ENCODE measurements at places on chromosomes 1 and 21. TPM values are rescaled to one million over a fixed set of nuclear protein-coding genes. Genes with fewer than 3 reads are reported as not detected.

DNA sequence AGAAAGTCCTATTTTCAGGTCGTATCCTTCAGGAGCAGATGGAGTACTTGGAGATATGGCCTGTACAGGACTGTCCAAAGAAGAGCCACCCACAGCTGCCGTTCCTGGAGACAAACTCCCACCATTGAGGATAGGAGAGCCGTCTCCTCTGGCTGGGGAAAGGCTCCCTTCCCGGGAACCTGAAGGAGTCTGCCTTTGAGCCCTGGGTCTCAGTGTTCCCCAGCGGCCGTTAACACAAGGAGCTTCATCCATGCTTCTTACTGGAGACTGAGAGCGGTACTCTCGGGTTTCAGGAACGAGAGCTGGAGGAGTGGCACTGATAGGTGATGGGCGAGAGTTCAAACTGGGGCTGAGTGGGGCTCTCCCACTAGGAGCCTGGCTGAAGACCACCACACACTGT lies 14.4 kb upstream of the CPLANE2 start:
- no peak overlapping the region for H3K4me3 ChIP-seq
- H3K27me3 ChIP-seq: no peaks in the 10 kb centered on the region
- peaks cover 19% of the 10 kb centered on the region for H3K4me1 ChIP-seq

- no peak overlapping the region for H3K4me3 ChIP-seq
- H3K27me3 ChIP-seq: no peaks in the 10 kb centered on the region
- no peak overlapping the region for H3K27ac ChIP-seq
- no peak for DNase-seq
- H3K36me3 ChIP-seq: no peaks in the 10 kb centered on the region
Observed at GRCh38 chr1:227540170-227541098, 22.9 kb upstream of the ZNF678 start.

DNA sequence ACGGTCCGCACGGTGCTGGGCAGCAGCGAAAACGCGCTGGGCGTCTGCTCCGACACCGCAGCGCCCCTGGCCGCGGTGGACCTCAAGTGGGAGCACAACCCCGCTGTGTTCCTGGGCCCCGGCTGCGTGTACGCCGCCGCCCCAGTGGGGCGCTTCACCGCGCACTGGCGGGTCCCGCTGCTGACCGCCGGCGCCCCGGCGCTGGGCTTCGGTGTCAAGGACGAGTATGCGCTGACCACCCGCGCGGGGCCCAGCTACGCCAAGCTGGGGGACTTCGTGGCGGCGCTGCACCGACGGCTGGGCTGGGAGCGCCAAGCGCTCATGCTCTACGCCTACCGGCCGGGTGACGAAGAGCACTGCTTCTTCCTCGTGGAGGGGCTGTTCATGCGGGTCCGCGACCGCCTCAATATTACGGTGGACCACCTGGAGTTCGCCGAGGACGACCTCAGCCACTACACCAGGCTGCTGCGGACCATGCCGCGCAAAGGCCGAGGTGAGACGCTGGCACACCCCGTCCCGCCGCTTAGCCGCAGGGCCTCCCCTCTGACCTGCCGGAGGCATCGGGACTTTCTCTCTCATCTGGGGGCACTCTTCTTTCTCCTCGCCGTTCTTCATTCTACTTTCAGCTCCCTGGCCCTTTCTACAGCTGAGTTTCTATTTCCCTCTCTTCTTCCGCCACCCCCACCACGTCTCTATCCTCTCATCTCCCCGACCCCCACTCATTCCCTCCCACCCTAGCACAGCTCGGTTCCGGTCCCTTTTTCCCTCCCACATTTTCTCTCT lies 1.0 kb downstream of the NPR1 start:
- H3K4me3 ChIP-seq: peak overlapping the region; percentile 91
- DNase-seq: peak; percentile 37
- H3K36me3 ChIP-seq: no peaks in the 10 kb centered on the region
- H3K4me1 ChIP-seq: peaks cover 25% of the 10 kb centered on the region
- peak overlapping the region; percentile 24 for H3K27ac ChIP-seq

DNA sequence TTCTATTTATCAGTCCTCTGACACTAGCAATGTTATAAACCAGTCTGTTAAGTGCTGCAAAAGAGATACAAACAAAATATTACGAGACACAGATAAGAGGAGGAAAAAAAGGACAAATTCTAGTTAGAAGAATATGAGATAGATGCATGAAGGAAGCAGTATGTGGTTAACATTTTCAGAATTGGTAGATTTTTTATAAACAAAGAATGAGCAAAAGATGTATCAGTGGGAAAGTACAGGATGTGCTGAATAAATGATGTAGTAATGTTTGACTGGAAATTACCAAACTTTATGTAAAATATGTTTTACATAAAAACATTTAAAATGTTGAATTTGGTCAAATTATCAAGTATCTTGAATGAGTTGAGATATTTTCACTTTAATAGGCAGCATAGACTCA lies 574.2 kb downstream of the NUF2 start:
- no peaks in the 10 kb centered on the region for H3K36me3 ChIP-seq
- DNase-seq: no peak
- no peaks in the 10 kb centered on the region for H3K4me1 ChIP-seq
- H3K27me3 ChIP-seq: no peaks in the 10 kb centered on the region

DNA sequence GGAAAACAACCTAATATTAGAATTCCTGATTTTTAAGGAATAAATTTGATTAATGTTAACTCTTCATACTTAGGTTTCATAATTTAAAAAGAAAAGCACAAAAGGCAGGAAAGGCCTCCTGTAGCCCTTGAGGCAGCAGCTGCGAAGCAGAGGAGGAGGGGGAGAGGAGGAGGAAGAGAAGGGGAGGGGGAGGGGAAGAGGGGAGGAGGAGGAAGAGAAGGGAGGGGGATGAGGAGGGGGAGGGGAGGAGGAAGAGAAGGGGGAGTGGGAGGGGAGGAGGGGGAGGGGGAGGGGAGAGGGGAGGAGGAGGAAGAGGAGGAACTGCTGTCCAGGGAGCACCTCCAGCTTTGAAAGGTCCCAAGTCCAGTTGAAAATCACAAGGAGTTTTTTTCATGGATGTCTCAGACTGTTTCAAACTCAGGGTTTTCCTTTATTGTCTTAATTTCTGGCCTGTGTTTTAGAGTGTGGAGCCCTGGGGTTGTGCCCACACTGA lies 35.1 kb upstream of the DIP2A start:
- peak; percentile 13 for DNase-seq
- H3K4me1 ChIP-seq: no peaks in the 10 kb centered on the region
- no peaks in the 10 kb centered on the region for H3K27me3 ChIP-seq
- H3K36me3 ChIP-seq: peaks cover 46% of the 10 kb centered on the region
- H3K4me3 ChIP-seq: no peak overlapping the region

DNA sequence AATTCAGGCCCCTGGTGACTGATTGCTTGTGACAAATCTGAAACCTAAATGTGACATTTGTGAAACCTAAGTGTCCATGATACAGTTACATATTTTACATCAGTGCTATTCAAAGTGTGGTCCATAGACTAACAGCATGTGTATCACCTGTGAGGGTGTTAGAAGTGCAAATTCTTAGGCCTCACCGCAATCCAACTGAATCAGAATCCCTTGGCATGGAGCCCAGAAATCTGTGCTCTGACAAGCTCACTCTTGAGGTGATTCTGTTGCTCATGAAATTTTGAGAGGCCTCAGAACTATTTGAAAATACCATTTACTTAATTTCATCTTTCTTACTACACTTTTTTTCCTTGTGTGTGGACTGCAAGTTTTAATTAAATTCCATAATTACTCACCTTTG lies 587.9 kb downstream of the ADGRL2 start:
- H3K4me1 ChIP-seq: no peaks in the 10 kb centered on the region
- H3K27ac ChIP-seq: no peak overlapping the region
- H3K36me3 ChIP-seq: no peaks in the 10 kb centered on the region
- no peak overlapping the region for H3K4me3 ChIP-seq
- no peaks in the 10 kb centered on the region for H3K27me3 ChIP-seq

- peak within 1 kb of the TSS; percentile 91 for H3K4me3 ChIP-seq
- H3K27ac ChIP-seq: peak within 1 kb of the TSS; percentile 88
- peaks cover 2% of the 10 kb centered on the region for H3K36me3 ChIP-seq
- H3K4me1 ChIP-seq: no peaks in the 10 kb centered on the region
- H3K27me3 ChIP-seq: no peaks in the 10 kb centered on the region
Observed at GRCh38 chr1:202926581-202927491, at the start of gene KLHL12. Gene KLHL12 (minus strand): TSS chr1:202927234. CDS start chr1:202925162, 2,072 bp downstream.

Gene OPRD1
- 0.28 TPM for total RNA-seq

Gene MLLT11
- total RNA-seq: 1.3 TPM

Gene UBQLN4
- 27.2 TPM for total RNA-seq

DNA sequence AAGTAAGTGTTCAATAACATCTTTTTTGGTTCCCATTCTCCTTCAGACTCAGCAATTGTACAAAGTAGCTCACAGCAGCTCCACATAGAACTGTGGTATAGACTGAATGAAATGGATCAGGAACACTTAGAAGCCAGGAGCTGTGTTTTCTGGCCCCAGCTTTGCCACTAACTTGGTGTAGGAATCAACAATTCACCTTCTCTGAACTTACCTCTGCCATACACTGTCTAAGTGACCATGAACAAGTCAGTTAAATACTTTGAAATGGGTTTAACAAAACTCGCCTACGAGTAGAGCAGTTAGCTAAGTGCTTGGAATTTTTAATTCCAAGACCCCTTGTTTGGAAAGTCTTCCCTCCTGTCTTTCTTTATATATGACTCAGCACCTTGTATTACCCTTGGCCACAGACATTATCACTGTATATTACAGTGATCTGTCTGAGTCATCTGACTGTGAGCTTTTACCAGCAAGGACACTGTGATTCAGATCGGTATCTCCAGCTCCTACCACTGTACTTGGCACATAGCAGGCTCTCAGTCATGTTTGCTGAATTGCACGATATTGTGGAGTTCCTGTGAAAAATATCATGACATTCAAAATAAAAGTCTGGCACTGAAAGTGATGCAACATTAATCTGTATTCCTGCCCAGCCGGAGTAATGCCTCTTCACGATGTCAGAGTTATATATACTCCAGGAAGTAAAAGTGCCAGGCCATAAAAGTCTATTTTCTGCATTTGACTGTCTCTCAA lies 101.7 kb upstream of the BEND5 start:
- H3K4me3 ChIP-seq: no peak overlapping the region
- H3K4me1 ChIP-seq: peaks cover 10% of the 10 kb centered on the region
- DNase-seq: no peak
- no peaks in the 10 kb centered on the region for H3K36me3 ChIP-seq
- H3K27me3 ChIP-seq: no peaks in the 10 kb centered on the region
- H3K27ac ChIP-seq: no peak overlapping the region

DNA sequence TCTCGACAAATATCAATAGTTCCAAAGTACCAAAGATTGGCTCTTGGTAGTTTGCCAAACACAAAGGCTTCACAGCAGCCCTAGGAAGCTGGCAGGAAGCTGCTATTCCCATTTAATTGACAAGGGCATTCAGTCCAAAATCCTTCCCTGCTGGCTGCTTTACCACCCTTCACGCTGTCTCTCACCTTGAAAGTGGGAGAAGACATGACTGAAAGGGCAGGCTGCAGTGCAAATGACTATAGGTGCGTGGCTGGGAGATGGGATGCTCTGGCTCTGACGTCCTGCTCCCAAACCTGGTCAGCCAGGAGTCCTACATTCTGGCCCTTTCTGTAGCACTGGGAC lies 3.8 kb upstream of the CSF1 start:
- H3K4me1 ChIP-seq: no peaks in the 10 kb centered on the region
- no peak for DNase-seq
- H3K36me3 ChIP-seq: no peaks in the 10 kb centered on the region
- no peak overlapping the region for H3K27ac ChIP-seq

Gene CCDC17
- total RNA-seq: 24.0 TPM

DNA sequence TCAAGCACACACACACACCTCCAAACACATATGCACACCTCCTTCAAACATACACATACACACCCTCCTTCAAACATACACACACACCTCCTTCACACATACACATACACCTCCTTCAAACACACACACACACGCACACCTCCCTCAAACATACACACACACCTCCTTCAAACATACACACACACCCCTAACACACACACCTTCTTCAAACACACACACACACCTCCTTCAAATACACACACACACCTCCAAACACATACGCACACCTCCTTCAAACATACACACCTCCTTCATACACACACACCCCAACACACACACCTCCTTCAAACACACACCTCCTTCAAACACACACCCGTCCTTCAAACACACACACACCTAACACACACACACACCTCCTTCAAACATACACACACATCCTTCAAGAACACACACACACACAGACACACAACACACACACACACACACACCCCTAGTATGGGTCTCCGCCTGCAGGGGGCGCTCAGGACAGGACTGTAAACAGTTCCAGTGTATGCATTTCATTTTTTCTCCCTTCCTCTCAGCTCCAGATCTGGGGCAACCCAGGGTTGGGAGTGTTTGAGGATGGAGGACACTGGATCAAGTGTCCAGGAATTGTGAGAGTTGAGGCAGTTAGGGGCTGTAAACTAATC lies 12.1 kb downstream of the LGR6 start:
- no peak overlapping the region for H3K27ac ChIP-seq
- no peaks in the 10 kb centered on the region for H3K36me3 ChIP-seq
- H3K4me1 ChIP-seq: no peaks in the 10 kb centered on the region
- DNase-seq: peak; percentile 34

DNA sequence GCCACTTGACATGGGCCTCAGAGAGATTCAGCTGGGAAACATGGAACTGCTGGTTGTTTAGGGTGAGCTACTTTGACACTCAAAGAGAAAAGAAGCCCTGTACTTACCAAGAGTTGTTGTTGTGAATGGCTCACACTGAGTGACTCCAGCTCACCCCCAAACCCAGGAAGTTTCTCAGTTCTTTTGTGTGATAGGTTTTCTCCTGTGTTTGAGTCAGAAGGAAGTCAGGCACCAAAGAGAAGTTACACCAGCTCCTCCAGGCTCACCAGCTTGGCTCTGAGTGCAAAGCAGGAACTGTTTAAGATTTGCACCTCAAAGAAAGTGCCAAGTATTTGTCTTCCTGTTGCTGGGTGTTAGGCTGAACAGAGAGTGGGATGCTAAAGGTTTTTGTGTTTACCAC lies 111.2 kb upstream of the PROX1 start:
- no peaks in the 10 kb centered on the region for H3K4me1 ChIP-seq
- H3K4me3 ChIP-seq: no peak overlapping the region

DNA sequence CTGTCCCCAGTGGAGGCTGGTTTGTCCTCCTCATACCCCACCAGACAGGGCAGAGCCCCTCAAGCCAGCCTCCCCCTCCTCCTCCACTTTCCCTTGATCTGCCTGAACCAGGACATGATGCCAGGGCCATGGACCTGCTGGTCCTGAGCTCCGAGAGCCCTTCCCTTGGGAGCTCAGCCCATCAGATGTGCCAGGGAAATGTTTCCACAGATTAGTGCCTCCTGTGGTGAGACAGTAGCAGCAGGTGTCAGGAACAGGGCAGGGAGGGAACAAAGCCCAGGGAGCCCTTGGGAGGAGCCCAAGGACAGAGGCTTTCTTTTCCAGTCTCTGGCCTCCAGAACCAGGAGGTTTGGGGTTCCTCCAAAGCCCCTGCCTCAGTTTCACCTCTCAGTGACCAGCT lies 14.6 kb upstream of the SLC41A1 start:
- no peak overlapping the region for H3K27ac ChIP-seq
- no peaks in the 10 kb centered on the region for H3K4me1 ChIP-seq
- H3K36me3 ChIP-seq: no peaks in the 10 kb centered on the region
- H3K27me3 ChIP-seq: no peaks in the 10 kb centered on the region

GRCh38 chr1:166855558-166855957 lies 16.3 kb downstream of the POGK start:
- DNase-seq: no peak
- peaks cover 51% of the 10 kb centered on the region for H3K36me3 ChIP-seq
- no peak overlapping the region for H3K27ac ChIP-seq
- no peaks in the 10 kb centered on the region for H3K27me3 ChIP-seq
- no peak overlapping the region for H3K4me3 ChIP-seq

Gene MFSD2A
- total RNA-seq: 57.2 TPM
